ENCODE measurements at places on chromosomes 5 and 9. TPM values are rescaled to one million over a fixed set of nuclear protein-coding genes. Genes with fewer than 3 reads are reported as not detected.
A peak's percentile ranks its signal among the peaks of the same experiment; 100 is the strongest.

TSSK1B gene
- 0.13 TPM for polyA plus RNA-seq

GRCh38 chr9:99720455-99721050 is 101.1 kb upstream of the NR4A3 start:
- peak; percentile 29 for DNase-seq

DNA sequence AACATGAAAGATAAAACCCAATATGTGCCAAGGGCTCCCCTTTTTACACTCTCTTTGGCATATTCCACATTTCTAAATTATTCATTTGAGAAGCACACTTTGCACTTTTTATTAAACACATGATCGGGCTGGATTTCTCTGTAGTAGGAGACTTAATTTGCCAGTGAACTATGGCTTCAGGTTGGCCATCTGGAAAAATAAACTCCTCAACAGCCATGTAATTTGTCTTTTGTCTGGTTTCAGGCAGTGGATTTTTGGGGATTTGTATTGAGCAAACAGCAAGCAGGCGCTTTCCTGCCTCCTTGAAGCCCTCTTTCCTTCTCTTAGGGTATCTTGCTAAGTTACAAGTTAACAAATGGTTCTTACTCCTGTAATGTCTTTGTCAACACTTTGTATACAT is 73.0 kb upstream of the DMRTA1 start:
- no peak for DNase-seq

DNA sequence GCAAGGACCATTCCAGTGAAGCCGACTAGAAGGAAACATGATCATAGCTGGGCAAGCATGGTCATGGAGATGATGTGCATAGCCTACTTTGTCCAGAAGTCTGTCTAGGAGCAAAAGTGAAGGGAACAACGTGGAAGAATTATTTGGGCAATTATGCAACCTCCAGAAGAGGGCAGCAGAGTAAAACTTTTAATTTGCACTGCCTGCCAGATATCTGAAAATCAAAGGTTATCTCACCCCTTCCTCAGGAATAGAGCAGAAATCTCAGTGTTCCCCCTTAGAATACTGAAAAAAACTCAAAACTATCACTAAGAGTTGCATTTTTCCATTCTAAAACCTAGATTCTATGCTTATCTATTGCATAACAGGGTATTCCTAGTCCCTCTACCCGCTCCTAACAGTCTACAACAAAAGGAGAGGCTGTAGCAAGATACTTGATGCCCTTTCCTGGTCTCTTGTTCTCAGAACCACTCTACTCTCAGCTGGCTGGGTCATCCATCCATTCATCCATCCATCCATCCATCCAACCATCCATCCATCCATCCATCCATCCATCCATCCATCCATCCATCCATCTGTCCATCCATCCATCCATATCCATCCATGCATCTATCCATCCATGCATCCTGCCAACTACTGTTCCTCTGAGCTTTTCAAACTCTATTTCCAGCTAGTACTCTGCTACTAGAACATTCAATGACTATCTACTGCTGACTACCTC is 8.4 kb upstream of the SETD9 start:
- peak; percentile 9 for DNase-seq

- DNase-seq, result no peak
Observed at GRCh38 chr5:111447822-111448221, 64.5 kb downstream of the STARD4 start.

DNA sequence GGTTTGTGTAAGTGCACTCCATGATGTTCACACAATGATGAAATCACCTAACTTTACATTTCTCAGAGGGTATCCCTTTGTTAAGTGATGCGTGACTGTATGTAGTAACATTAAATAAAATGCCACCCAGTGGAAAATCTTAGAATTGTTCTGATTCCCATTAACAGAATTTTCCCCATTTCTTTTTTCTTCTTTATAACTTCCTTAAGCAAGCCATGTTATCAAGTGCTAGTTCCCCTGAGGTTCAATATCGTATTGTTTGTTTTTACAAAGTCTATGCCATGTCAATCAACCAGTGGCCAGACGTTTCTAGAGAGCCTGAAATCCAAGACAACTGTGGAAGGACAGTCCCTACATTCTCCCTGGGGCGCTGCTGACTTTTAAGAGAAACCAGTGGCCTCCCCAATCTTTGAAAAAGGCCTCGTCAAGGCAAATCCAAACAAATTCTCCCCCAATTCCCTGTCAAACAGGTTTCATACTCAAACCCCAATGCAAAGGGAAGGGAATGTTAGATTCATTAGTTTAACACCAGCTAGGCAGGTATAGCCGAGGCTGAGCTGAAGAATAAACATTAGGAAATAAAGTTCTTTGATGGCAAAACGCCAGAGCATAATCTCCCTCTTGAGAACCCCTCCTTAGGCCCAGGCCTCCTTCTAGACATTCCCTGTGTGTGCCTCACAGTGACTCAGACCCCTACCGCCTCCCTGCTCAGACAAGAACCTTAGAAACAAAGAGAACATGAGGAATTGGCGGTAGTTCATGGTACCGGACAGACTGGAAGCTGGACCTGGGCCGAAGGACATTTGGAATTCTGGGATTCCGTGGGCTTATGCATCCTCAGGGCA is 198.7 kb downstream of the GNA14 start:
- DNase-seq, result no peak

GRCh38 chr5:10653751-10654400 is 90.0 kb downstream of the ANKRD33B start:
- no peak for DNase-seq

DNA sequence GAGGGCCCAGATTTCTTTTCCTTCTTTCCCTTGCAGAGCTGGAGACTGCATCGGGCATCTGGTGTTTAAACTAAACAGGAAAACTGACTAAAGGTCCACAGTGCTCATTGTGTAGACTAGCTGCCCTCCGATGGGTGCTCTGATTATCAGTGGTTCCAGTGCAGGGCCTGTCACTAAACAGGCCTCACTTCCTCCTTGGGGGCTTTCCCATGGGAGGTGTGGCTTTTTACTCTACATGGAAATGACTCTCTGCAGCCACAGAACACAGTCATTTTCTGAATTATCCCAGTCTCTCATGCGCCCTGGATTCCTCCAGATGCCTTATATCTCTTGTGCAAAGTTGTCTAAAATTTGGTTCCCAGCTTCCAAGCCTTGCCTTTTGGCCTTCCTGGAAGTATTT is 199.2 kb downstream of the TRIO start:
- no peak for DNase-seq

Measured in forelimb muscle (tissue), 1 donor.